ENCODE measurements at places on chromosomes 12 and 14. TPM values are rescaled to one million over a fixed set of nuclear protein-coding genes. Genes with fewer than 3 reads are reported as not detected.

DNA sequence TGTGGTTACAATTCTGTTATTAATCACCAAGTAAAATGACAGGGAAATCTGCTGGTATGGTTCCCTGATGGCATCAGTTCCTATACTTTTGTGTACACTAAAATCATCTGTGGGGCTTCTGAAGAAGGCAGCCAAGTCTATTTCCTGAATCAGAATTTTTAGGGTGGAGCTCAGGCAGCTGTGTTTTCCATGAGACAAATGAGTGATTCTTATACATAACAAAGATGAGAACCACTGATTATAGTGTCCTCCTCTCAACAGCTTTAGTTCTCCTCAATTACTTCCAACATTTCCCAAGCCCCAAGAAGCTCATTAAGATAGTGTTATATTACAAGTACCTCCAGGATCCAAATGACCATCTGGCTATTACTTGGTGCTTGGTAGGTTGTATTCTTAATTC, 64.5 kb upstream of the USP44 start:
- DNase-seq, result no peak

GRCh38 chr14:97036086-97036852, 239.1 kb downstream of the VRK1 start:
- DNase-seq, result no peak

DNA sequence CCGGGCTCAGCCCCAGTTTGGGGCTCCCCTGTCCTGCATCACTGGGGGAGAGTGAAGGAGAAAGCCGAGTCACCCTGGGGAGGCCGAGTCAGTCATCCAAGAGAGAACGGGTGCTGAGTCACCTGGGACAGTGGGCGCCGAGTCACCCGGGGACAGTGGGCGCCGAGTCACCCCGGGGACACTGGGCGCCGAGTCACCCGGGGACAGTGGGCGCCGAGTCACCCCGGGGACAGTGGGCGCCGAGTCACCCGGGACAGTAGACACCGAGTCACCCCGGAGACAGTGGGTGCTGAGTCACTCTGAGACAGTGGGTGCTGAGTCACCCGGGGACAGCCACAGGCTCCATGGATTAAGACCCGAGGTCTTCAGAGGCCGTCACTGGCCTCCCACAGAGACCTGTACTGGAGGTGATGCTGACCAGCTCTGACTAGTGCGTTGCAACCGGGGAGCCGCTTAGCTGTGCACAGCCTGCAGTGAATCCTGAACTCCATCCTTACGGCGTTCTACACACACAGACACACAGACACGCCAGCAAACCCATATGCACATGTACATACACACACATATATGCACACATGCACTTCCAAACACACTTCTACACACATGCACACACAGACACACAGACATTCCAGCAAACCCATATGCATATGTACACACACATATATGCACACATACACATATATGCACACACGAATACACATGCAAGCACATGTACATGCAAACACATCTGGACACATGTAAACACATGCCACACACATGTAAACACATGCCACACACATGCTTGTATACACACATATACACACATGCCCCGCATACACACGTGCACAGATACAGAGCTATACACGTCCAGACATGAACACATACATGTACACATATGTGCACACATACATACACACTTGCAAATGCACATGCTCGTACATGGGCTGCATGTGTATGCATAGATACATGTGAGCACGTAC, 64.9 kb upstream of the GALNT9 start:
- DNase-seq, result no peak

- no peak for DNase-seq
Measured at GRCh38 chr12:132124766-132125425, 19.2 kb downstream of the DDX51 start.

GRCh38 chr14:92247341-92247740, 75.6 kb upstream of the SLC24A4 start:
- no peak for DNase-seq

GRCh38 chr14:73785834-73786635, 65.6 kb upstream of the PTGR2 start:
- peak; percentile 86 for DNase-seq

DNA sequence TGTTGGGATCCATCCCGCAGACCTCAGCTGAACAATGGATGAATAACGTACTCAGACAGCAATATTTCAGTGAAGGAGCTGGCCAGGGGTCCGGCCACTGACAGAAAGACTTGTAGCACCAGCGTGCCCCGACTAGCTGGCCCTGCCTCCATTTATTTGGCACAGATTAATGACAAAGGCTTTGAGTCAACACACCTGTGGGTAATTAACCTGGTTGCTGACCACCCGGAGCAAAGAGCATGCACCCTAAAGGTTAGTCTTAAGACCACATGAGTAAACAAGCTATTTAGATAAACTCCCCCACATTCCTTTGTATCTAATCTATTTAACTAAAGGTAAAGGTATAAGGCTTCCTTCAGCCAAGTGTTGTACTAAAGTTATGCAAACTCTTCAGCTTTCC, 868.6 kb downstream of the LRFN5 start:
- DNase-seq, result no peak

DNA sequence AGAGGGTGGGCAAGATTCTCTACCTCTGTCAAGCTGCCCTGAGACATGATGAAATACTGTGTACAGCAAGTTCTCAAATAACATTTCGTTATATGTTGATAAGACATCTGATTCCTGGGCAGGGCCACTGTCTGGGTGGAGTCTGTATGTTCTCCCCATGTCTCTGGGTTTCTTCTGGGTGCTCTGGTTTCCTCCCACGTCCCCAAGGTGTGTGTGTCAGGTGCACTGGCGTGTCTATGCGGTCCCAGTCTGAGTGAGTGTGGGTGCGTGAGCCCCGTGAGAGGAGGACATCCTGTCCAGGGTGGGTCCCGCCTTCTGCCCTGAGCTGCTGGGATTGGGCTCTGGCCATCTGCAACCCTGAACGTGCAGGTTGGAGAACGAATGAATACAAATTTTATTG, 29.6 kb downstream of the KCTD10 start:
- no peak for DNase-seq

GRCh38 chr14:103741876-103742275, 26.3 kb downstream of the ZFYVE21 start:
- DNase-seq, result peak; percentile 3

- no peak for DNase-seq
Measured at GRCh38 chr12:93676408-93677194, 574 bp upstream of the CRADD start.

DNA sequence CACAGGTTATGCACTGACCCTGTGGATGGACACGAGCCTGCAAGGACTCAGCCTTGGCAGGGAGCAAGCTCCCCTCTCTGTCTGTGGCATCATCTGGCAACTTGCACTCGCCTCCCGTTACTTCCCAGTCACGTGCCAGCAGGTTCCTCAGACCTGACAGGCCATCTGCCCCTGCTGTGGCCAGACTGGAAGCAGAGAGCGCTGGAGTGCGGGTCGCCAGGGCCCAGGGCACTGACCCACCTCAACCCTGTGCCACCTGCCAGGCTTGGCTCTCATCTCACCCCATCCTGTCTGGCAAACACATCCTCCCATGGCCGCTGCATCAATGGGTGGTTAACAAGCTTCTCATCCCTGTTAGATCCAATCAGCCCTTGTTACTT, 28.4 kb downstream of the SLC6A12 start:
- no peak for DNase-seq

DNA sequence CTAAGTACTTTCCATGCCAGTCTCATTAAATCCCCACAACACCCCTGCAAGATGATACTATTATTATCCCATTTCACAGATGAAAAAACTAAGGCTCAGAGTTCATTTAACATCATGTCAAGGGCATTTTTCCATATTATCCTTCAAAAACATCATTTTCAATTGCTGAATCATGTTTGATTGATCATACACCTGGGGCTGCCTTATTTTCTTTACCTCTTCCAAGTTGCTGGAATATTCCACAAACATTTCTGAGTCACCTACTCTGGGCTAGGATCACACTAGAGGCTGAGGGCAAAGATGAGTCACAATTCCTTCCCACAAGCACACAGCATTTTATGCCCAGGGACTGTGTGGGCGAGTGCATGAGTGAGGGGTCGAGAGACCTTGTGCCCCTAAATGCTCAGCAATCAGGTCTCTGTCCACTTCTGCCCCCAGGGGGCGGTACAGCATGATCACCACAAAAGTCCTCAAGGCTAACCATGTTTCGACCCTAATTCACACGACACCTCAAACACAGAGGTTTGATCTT, 14.1 kb upstream of the TMEM119 start:
- peak; percentile 34 for DNase-seq

GRCh38 chr14:35989736-35990135, 163.6 kb downstream of the BRMS1L start:
- DNase-seq, result no peak

GRCh38 chr14:65255583-65256461, 153.5 kb upstream of the MAX start:
- peak; percentile 90 for DNase-seq

DNA sequence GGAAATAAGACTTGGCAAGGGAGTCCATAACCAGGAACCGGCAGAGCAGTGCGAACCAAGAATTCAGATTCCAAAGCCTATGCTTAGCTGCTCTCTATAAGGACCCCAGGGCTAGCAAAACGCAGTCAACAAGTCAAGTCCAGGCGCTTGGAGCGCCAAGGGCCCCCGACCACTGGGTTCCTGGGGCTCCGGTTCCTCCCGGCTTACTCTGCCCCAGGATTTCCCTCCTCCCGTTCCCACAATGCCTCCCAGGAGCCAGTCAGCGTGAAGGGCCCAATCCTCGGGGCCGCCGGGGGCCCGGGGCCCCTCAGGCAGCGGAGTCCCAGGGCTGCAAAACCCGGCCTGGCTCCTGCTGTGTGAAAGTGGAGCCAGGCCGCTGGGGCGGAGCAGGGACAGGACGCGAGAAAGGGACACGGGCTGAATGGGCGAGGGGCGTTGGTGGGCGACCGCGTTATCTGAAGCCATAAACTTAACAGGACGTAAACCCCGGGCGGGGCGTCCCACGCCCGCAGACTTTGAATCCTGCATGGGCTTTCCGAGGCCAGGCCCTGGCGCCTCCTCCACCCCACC, 1.5 kb downstream of the KRT8 start:
- peak; percentile 87 for DNase-seq

DNA sequence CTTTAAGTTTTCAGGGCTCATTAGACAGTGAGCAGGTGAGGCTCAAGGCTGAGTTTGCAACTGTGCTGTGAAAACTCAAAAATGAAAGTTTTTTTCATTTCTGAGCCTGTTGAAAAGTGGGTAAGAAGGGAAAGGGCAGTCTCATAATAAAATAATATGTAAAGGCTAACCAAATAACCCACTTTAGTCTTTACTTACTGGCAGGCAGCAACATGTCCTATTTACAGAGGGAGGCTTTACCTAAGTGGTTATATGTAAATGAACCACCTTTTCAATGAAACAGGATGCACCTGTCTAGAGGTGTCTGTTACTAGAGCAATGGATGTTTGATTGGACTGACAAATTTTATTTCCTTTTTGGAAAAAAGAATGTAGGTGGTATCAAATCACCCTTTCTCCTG, 158.0 kb downstream of the ETV6 start:
- no peak for DNase-seq

DNA sequence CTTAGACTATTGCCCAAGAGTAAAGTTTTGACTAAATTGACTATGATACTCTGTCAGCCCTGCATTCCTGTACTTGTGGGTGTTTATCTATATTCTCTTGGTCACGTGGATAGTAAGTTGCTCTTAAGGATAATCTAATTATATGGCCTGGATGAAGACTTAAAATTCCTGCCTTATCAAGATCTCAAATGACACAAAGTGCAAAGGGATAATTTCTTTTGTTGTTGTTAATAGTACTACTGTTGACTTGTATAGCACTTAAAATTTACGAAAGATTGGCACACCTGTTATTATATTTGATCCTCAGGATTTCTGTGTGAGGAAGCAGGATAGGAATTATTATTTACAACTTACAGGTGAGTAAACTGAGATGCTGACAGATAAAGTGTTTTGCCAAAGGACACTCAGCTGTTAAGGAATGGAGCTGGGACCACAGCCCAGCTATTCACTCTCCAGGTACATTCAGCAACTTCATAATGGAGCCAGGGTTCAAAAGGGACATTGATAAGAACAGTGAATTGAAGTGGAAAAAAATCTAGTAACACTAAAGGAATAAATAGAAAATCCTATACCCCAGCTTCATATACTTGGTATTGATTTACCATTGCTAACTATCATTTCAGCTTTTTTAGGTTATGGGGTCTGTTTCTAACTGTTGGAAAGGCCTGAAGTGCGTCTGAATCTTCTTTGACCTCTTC, 53.4 kb upstream of the EVL start:
- DNase-seq, result no peak

DNA sequence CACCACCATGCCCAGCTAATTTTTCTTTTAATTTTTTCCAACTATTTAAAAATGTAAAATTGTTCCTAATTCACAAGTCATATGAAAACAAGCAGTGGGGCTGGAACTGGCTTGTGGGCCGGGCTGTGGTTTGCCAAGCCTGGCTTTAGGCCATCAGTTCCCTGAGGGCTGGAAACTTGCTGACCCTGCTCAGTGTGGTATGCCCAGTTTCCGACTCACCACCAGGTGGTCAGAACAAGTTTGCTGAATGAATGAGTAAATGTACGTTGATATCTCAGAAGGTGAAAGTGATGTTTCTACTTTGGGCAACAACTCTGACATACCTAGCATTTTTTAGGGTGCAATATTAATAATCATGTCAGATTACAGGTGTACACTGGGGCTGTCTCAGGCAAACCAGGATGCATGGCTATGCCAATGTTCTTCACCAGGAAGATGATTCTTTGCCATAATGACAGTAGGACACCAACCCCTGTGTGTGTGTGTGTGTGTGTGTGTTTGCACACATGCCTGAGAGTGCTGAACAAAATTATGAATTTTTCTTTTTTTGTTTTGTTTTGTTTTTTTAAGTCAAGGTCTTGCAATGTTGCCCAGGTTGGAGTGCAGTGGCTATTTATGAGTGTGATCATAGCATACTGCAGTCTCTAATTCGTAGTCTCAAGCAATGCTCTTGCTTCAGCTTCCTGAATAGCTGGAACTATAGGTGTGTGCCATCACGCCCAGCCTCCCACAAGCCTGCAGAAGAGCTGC, 106.1 kb downstream of the PTPN11 start:
- no peak for DNase-seq

GRCh38 chr14:73802431-73803188, 49.0 kb upstream of the PTGR2 start:
- peak; percentile 66 for DNase-seq

- DNase-seq, result peak; percentile 54
Measured at GRCh38 chr14:30521899-30522736, 36.8 kb upstream of the G2E3 start.

DNA sequence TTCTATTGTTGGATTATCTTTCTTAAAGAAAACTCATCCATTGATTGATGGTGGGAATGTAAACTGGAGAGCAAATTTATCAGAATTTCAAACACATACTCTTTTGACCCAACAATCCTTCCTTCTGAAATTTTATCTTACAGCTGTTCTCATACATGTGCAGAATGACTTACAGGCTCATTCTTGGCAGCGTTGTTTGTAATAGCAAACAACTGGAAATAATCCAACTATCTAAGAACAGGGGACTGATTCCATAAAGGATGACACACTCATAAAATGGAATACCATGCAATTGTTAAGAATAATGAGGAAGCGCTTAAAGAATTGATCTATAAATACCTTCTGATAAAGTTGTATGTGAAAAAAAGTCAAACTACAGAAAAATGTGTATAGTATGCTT, 24.0 kb downstream of the RHOJ start:
- no peak for DNase-seq

BBOF1 gene
- total RNA-seq, result 7.1 TPM

MSI1 gene
- total RNA-seq, result 2.2 TPM

EID3 gene
- 8.0 TPM for total RNA-seq

LRP6 gene
- total RNA-seq, result 35.8 TPM

SYT10 gene
- total RNA-seq, result 2.5 TPM

ALG10B gene
- 10.1 TPM for total RNA-seq

SLC4A8 gene
- total RNA-seq, result 9.4 TPM

FAIM2 gene
- total RNA-seq, result 1.4 TPM

TSPAN19 gene
- not detected for total RNA-seq

OAS2 gene
- 0.44 TPM for total RNA-seq

Measured in hepatocyte (in vitro differentiated cells).